Activated CD4-positive, CD25-positive, alpha-beta regulatory T cell treated with anti-CD3 and anti-CD28 coated beads, Interleukin-2, amount 50 U/mL, for 24 hours (primary cell): ENCODE measurements at places on chromosomes 1 and 21.

DNA sequence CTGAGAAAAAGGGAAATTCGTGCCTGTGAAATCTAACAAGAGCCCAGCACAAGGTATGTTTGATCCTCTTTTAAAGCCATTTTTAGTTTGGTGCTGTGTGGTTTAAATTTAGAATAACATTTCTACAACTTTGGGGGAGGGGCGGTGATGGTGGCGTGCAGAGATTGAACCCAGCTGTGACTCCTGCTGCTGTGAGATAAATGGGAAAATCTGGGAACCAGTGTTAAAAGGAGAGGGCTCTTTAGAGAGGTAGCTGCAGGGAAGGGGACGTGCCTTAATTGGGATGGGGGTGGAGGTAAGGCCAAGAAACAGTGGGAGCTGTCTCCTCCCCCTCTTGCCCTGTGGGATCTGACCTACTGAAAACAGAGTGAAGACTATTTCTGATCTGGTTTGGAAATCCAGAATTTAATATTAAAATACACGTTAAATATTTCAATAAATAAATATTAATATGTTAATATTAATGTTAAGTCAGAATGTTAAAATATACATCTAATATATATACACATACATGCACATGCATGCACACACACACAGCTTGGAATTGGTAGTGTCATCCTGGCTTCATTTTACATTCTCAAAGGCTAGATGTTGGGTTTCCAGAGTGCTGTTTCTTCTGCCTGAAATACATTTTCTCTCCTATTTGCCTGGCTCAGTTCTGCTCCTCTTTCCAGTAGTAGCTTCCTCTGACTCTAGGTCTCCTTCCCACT, 30.1 kb upstream of the DNAJC6 start:
- no peak for ATAC-seq

GRCh38 chr1:244057474-244058385, 6.6 kb downstream of the ZBTB18 start:
- no peak for ATAC-seq

- ATAC-seq, result no peak
These were observed 543.4 kb downstream of the NEGR1 start for GRCh38 chr1:71738910-71739309.

GRCh38 chr1:1098681-1099421, 17.0 kb downstream of the C1orf159 start:
- no peak for ATAC-seq

DNA sequence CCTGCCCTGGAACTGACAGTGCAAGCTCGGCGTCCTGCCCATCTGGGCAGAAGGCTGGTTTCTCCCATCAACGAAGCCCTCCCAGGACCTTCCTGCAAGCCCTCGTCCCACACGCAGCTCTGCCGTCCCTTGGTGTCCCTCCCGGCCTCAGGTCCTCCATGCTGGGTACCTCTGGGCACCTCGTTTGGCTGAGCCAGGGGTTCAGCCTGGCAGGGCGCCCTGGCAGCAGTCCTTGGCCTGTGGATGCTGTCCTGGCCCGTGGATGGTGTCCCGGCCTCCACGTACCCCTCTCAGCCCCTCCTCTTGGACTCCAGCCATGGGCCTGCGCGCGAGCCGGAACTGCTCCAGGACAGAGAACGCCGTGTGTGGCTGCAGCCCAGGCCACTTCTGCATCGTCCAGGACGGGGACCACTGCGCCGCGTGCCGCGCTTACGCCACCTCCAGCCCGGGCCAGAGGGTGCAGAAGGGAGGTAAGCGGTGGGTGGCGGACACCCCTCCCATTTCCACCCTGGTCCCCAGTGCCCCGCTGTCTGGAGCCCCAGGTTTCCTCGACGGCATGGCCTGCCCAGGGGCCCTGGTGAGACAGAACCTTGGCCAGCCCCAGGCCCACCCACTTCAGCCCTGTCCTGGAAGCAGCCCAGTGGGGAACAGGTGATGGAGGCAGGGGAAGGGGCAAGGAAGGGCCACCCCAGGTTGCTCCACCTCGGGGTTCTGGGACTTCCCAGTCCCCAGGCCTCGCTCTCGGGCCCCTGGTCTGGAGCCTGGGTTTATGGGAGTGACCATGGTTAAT, 3.5 kb downstream of the TNFRSF14 start:
- ATAC-seq, result no peak

DNA sequence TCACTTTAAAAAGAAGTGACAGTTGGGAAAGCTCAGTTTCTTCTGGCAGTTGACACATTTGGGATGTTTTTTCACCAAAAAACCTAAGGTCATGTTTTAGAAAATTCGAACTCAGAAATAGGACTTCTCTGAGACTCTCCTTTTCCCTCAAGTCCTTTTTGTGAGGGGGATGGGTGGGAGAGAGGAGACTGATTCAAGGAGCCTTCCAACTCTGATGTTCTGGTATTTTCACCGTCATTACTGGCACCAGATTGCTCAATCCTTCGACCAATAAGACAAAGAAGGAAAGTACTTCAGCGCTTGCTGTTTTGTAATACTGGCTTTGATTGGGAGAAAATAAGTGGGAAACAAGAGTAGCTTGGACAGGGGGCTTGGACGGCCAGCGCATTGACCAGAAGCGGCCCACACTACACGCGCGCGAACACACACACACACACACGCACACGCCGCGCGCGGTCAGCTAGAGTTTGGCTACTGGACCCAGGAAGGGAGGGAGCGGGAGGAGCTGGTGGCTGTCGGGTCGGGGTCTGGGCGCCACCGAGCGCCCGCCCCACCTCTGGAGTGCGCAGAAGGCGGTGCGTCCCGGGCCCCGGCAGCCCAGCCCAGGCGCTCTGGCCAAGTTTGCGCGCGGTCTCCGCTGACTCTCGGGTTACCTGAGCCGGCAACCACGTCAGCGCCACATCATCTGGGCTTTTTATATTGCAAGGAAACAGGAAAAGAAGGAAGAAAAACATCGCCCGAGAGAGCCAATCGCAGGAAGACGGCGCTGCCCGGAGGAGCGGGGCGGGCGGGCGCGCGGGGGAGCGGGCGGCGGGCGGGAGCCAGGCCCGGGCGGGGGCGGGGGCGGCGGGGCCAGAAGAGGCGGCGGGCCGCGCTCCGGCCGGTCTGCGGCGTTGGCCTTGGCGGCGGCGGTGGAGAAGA, at the start of gene KCNK1:
Gene KCNK1 (plus strand): TSS at position 855 of the 921 bp plus-strand sequence. CDS start 66 bp downstream, at position 921.
- no peak for ATAC-seq

GRCh38 chr1:174426153-174426552, 21.6 kb upstream of the GPR52 start:
- no peak for ATAC-seq

- ATAC-seq, result no peak
These were observed 31.5 kb downstream of the PAPPA2 start for GRCh38 chr1:176494436-176494835.

GRCh38 chr1:106789686-106790085, 266.8 kb upstream of the PRMT6 start:
- ATAC-seq, result no peak

GRCh38 chr1:244237445-244237844, 186.4 kb downstream of the ZBTB18 start:
- no peak for ATAC-seq

DNA sequence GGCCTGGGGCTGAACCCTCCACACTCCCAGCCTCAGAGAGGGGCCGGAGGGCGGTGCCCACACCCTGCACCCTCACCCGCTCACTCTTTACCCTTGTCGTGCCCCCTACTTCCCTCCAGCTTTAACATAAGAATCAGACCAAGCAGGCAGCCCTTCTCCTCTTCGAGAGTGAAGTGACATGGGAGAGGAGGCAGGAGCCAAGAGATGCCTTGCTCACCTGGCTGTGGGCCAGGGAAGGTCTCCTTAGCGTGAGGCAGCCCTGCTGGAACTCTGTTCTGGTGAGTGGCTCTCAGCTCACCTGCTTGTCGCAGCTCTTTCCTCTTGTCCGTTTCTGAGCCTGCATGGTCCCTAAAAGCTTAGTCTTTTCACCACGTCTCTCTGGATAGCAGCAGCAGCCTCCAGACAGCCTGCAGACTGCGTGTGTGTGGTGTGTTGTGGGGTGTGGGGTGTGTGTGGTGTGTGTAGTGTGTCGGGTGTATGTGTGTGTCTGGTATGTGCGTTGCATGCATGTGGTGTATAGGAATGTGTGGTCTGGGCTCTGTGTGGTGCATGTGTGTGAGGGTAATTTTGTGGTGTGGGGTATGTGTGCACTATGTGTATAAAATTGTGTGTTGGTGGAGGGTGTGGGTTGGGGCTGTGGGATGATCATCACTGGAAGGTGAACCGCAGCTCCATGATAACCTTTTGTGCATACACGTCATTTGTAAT, 86.7 kb downstream of the CCDC185 start:
- no peak for ATAC-seq

- ATAC-seq, result no peak
These were observed 95.8 kb upstream of the HMGB4 start for GRCh38 chr1:33768106-33768505.

- no peak for ATAC-seq
These were observed 31.8 kb upstream of the FBXO28 start for GRCh38 chr1:224082146-224082545.

DNA sequence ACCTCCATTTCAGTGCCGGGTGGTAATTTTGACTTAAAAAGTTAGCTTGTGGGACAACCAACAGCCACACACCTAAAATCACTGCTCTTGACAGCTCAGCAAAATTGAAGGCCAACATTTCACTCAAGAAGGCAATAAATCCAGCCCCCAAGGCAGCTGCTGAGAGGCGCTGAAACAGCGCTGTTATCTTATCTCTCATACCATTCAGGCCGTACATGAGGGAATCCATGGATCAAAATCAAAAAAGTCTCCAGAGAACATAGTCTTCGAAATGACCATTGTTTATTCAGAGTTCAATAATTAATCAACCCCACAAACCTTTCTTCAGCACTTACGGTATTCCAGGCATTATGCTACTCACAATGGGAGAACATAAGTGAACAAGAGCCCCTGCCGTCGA, 38.5 kb downstream of the ZBTB18 start:
- ATAC-seq, result no peak

GRCh38 chr21:42411197-42411869, 7.6 kb downstream of the UBASH3A start:
- peak; percentile 30 for ATAC-seq

- no peak for ATAC-seq
These were observed 155.3 kb downstream of the DISC1 start for GRCh38 chr1:231781892-231782291.
